ENCODE measurements at places on chromosomes 7 and 10.
A peak's percentile ranks its signal among the peaks of the same experiment; 100 is the strongest.

- no peak for DNase-seq
These were observed 14.0 kb upstream of the SLC18A2 start for GRCh38 chr10:117226813-117227451.

DNA sequence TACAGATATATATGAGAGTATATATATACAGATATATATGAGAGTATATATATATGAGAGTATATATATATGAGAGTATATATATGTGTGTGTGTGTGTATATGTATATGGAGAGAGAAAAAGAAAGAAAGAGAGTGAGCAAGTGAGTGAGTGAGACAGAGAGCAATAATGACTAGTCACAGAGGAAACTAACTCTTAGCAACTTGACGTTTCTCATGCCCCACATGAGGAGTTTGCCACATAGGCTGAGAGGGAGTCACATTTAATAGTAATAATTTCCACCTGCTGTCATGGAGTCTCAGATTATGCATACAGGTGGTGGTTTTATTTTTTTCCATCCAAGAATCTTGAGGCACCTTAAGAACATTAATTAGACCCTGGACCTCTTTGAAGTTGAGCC is 199.9 kb downstream of the GATA3 start:
- no peak for DNase-seq

- DNase-seq: no peak
These were observed 116.2 kb downstream of the GRID1 start for GRCh38 chr10:86250399-86250798.

DNA sequence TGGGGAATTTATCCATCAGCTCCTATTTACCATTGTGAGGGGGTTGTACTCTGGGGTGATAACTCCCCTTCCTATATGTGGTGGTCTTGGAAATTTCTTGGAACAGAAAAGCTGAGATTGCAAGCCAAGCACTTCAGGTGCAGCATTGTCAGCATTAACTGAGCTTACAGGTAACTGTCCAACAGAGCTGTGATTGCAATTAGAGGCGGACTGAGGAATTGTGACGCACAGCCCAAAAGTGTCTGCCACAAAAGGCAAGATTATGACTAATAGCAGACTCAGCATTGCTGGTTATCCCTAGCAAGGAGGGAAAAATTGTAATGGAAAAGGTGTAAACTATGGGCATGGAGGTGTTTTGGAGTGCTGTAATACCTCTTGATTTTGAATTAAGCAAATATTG is 126.1 kb upstream of the AGR3 start:
- no peak for DNase-seq

DNA sequence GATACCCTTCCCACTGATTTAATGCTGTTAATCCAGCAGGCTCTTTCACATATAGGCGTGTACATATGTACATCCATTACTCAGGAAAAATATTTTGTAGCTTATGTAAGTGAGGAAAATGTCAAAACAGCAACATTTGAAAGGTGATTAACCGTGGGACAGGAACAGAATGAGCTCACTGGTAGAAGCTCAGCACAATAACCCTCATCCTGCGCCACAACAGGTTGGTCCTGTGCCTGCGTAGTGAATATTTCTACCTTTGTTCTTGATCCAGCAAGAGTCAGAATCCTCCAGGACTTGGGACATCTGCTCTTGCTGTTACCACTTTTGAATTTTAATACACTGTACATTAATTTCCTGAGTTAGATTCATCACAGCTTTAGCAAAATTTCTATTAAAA is 359.4 kb downstream of the THSD7A start:
- no peak for DNase-seq

GRCh38 chr7:179209-179681 is 13.1 kb upstream of the FAM20C start:
- DNase-seq: no peak

DNA sequence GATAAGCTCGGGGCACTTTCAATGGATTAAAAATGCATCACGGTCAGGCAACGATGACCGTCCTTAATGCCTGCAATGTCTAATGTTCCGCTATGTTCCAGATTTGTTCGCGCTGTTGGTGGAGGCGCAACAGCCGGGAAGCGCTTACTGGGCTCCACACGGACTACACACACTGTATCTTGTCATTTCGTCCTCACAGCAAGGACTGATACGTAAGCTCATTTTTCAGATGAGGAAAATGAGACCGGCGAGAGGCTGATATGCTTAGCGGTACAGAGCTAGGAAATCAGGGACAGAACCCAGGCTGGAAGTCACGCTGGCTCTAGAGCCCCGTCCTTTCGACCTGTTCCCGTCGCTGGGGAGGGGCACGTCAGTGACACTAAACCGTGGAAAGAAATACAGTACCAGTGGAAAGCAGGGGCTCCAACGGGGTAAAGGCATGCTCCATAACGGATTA is 670 bp downstream of the TPK1 start:
- peak; percentile 41 for DNase-seq

- DNase-seq: no peak
These were observed 101.2 kb downstream of the RSU1 start for GRCh38 chr10:16716051-16716450.

DNA sequence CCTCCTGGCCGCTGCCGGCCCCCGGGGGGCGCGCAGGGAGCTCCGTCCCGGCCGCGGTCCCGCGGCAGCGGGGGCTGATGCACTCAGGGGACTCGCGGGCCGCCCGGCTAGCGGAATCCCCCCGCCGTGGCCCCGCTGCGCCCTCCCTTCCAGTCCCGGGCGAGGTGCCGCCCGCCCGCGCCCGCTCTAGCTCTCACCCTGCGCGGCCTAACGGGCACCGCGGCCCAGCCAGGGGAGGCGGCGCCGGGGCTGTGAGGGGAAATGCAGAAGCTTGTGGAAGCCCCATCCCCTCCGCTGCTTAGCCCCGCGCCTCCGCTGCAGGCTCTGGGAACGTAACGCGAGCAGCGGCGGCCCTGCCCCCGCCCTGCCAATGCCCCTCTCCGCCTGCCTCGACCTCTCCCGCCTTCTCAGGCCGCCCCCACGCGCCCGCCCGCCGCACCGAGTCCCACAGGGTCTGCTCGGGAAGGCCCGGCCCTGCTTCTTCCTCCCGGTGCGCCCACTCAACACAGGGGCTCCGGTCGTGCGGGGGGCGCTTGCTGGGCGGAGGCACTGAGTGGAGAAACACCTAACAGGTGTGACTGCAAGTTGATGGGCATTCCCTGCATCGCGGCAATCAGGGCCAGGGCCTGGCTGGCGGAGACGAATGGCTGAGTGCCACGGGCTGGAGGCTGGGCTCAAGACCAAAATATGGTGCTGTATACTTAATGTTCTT is 384 bp upstream of the TMEM229A start:
- peak; percentile 18 for DNase-seq

DNA sequence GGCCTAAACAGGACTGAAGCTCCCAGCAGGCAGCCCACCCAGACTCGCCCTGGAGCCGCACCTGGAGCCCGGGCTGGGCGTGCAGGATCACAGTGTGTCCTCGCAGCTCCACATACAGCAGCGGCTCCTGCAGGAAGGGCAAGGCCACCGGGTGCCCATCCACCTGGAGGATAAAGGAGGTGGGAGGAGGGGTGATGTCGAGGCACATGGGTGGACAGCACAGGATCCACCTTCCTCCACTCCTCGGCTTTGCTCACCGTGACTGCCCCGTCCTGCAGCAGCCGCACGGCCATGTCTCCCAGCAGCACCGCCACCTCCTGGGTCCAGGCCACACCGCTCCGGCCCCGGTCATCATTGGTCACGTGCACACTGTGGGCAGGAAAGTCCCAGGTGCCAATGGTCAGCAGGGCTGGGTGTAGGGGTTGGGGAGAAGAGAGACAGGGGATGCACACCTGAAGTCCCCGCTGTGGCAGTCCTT is 16.8 kb downstream of the ATP6V1F start:
- DNase-seq: no peak

DNA sequence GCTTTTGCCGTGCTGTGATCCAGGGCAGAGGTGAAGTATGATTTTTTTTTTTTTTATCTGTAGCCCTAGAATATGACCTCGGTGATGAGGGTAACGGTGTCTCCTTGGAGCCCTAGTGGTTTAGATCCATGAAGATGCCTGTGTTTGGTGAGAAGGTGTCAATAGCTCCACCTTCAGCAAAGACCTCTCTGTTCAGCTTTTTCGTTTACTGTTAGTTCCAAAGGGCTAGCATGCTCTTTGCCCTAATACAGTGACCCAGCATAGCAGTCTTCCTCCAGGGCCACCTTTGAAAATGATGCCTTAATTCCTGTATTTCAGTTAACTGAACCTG is 746 bp upstream of the MRPS16 start:
- peak; percentile 17 for DNase-seq

GRCh38 chr7:79683916-79684315 is 230.4 kb upstream of the MAGI2 start:
- no peak for DNase-seq

DNA sequence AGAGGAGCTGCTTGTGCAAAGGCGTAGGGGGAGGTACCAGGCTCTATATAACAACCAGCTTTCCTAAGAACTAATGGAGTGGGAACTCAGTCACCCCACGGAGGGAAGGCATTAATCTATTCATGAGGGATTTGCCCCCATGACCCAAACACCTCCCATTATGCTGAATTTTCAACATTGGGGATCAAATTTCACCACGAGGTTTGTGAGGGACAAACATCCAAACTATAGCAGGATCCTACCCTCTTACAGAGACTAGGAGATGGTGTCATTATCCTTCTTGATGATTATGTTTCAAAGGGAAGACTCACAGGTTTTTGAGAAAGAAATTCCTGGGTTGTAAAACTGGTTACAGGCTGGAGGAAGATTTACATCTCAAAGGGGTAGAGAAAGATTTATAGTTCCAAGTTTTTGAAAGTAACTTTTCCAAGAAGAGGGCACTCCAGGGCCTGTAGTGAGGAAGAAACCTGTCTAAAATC is 295.0 kb upstream of the DKK1 start:
- DNase-seq: no peak

DNA sequence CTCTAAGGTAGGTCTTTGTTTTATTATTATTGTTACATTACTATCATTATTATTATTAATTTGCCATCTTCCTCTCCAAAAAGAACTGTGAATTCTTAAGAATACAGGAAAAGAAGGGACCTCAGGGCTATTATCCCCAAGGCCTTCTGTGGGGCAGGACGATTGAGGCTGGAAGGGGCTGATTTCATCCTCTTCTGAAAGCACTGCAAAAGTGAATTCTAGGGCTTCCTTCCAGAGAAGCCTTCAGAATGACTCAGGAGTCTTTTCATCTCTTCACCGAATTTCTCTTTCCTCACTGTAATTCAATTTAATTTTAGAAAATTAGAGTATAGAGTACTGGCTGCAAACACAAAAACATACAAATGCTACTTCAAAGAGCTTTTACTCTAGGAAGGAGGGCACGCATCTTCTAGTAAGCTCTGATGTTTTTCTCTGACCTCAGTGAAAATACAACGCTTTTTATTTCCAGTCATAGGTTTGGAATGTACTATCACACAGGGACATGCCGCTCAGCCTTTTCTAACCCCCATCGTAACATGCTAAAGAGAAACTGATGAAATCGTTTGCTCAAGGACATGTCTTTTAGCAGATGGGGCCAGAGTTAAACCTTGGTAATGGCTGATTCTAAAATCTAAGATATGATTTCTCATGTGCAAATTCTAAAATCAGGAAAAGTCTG is 280.2 kb upstream of the PITRM1 start:
- no peak for DNase-seq

GRCh38 chr10:13270877-13271551 is 28.9 kb downstream of the PHYH start:
- no peak for DNase-seq

GRCh38 chr10:127272076-127272475 is 75.7 kb upstream of the INSYN2A start:
- DNase-seq: no peak

DNA sequence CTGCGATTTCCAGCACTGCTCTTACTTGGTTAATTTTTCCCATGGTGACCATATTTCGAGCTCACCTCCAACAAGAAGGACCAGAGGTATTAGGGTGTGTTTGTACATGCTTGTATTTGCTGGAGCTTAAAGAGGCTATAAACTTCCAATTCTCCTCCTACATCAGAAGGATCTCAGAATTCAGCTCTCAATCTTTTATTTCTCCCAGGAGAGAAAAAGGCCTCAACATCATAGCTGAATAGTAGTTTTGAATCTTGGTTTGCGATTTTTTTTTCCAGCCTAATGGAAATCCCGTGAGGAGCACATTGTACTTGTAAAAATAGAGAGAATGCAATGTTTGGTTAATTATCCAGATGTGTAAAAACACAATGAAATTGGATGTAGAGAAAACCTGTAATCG is 69.7 kb downstream of the CPVL start:
- no peak for DNase-seq

- no peak for DNase-seq
These were observed 182.0 kb downstream of the SEMA3E start for GRCh38 chr7:83466956-83467355.

DNA sequence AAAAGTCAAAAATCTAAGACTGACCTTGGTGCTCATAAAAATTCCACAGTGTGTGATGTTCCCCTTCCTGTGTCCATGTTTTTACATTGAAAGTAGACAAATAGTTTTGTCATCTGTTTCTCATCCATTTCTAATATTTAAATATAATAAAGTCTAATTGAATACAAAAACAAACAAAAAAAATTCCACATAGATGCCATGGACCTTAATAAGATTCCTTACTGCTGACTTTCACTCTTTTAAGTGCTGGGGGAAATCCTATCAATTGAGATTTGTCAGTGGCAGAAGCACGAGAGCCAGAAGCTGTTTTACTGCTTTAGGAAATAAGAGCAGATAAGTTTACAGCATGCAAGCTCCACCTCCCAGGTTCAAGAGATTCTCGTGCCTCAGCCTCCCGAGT is 310.0 kb downstream of the ABCA13 start:
- DNase-seq: no peak

GRCh38 chr7:100604028-100604975 is 2.1 kb downstream of the PCOLCE start:
- peak; percentile 66 for DNase-seq

GRCh38 chr7:36478745-36479144 is 89.1 kb downstream of the ANLN start:
- no peak for DNase-seq

DNA sequence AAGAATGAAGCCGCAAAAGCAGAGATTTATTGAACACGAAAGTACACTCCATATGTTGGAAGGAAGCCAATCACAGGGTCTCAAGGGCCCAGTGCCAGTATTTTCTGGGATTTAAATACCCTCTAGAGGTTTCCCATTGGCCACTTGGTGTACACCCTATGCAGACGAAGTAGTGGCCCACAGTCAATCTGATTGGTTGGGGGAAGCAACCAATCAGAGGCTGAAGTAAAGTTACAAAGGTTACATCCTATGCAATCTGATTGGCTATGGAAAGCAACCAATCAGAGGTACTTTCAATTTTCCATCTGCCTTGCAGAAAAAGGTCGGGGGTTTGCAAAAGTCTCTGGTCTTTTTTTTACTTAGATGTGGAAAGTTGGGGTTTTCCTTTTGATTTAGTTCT is 481.3 kb upstream of the NRP1 start:
- no peak for DNase-seq
